CD4-positive, alpha-beta T cell treated with Interferon gamma for 1 hour (primary cell): ENCODE measurements at places on chromosomes 4 and X.

DNA sequence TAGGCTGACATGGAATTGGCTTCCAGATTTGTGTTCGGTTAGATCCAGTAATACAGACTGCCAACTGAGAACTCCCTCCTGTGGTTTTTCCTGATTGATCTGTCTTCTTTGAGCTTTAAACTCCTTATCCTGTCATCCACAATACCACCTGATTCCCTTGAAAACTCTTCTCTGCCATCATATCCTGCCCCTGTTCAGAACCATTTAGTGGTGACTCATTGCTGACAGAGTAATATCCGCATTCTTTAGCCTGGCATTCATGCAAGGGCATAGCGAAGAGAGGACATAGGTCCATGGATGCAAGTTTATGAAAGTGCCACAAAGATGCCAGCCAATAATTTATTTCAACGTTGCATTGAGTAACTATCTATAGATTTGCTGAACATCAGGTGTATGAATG is 76.6 kb downstream of the ITIH6 start:
- DNase-seq, result no peak

GRCh38 chr4:40482985-40483647 is 146.5 kb downstream of the RBM47 start:
- no peak for DNase-seq

GRCh38 chr4:76606645-76607265 is 171.7 kb downstream of the SHROOM3 start:
- no peak for DNase-seq

DNA sequence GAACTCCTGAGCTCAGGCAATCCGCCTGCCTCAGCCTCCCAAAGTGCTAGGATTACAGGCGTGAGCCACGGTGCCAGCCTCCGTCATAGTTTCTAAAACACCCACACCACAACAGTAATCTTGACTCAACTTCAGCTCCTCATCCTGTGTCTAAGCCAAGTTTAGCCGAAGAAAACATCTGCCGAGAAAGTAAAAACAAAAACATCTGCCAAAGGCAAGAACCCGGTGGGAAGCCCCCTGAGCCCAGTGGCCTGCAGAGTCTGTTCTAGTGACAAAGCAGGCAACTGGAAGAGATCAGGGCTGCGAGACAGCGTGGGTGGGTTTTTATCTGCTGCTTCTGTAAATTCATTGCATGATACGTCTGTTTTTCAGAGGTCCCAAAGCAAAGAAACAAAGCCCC is 26.6 kb upstream of the CD99 start:
- no peak for DNase-seq

DNA sequence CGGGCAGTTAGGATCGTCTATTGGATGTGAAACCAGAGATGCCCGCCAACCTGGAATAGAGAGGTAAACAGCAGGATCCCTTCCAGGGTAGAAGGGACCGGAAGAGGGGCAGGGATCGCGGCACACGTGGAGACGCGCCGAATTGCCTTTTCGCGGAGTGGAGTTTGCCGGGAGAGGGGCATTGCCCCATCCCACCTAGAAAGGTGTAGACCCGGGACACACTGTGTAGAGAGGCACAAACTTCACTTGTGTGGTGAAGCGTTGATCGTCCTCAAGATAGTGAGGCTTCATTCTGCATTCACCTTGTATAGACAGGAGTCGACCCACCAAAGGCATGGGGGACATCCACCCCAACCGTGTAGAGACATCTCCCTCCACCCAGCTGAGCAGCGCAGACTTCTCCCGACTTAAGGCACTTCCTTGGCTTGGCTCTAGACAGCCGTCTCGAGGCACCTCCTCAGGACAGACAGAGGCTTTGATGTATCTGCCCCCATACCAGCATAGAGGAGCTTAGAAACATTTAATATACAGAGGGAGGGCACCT is 410 bp downstream of the GNL3L start:
- no peak for DNase-seq

- no peak for DNase-seq
These were observed 71.3 kb upstream of the ANKRD50 start for GRCh38 chr4:124783847-124784246.

- no peak for DNase-seq
These were observed 177.4 kb upstream of the SCML1 start for GRCh38 chrX:17559728-17560379.
